ENCODE measurements at places on chromosomes 16 and 17.

DNA sequence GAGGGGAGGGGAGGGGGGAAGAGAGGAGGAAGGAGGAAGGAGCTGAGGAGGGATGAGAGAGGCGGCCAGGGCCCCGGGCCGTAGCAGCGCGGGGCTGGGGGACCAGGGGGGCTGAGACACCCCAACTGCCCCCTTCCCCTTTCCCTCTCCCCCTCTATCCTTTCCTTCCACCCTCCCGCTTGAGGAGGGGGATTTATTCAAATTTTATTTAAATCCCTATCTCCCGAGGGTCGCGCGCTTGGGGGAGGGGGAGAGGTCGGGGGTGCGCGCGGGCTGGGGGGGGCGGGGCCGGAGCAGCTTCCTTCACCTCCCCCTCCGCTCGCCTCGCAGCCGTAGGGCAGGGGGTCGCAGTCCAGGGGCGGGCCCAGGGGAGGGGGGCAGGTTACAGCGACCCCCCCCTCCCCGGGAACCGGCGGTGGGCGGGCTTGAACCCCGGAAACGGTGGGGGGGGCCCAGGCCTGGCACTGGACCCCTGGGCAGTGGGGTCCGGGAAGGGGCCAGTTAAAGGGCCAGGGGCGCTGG is at the start of gene FBXL19:
FBXL19 (plus strand) TSS at position 19 of the 522 bp plus-strand sequence. CDS start 2,183 bp downstream, outside the sequence.
- no peak for DNase-seq

DNA sequence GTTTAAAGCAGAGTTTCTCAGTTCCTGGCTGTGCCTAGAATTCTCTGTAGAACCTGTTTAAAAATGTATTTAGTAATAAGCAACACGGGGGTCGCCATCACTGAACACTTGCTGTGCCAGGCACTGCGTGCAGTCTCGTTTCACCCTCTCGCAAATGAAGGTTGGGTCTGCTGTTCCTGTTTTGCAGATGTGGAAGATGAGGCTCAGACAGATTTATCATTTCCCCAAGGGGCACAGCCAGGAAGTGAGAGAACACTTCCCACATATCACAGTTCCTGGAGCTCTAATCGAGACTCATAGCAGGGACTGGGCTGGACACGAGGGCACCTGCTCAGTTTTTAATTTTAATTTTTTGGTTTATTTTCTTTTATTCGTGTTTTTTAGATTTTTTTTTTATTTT is 122.7 kb downstream of the ABCC6 start:
- DNase-seq: no peak

DNA sequence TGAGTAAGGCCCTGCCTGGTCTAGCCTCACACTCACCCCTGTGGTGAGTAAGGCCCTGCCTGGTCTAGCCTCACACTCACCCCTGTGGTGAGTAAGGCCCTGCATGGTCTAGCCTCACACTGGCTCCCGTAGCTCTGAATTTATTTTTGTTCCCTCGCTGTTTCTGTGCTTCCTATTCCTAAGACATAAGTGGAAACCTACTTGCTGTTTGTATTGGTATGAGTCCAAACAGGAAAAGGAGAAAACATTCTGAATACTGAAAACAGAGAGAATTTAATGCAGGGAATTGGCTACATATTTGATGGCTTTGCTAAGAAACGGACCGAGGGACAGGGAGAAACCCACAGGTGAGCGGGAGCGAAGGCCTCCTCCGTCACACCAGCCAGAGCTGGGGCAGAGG is 267.8 kb downstream of the FOXL1 start:
- DNase-seq: no peak

GRCh38 chr16:56872863-56873391 is 7.9 kb downstream of the SLC12A3 start:
- DNase-seq: no peak

DNA sequence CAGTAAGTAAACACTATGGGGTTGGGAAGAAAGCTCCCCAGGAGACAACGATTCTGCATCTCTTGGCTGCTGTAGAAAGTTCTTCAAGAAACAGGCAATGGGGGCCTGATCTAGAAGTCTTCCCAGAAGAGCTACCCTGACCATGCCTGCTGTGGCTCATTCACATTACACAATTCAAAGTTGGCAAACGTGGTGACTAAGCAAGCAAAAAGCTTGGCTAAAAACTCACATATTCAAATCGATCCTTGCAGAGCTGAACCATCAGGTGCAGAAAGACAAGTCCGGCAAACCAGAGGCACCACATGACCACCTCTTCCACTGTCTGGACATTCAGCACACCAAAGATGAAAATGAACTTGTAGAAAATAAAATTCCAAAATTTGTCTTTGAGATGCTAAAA is 16.1 kb downstream of the AMFR start:
- DNase-seq: no peak

- no peak for DNase-seq
Observed at GRCh38 chr16:69564845-69565670, 708 bp upstream of the NFAT5 start.

DNA sequence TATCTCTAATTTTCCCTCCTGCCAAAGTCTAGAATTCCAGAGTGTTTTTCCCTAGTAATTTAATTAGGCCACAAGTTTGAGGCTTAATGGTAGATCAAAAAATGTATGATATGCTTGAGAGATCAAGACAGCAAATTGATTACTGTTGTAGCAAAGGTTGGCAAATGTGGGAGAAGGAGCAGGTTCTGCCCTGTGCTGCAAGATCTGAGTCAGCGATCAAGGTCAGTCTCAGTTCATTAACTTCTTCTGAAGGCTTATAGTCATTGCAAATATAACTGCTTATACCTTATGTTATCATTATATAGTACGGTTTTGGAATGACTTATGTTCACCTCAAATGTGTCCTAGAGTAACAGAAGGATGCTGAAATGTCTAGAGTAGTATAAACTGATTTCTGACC is 231.1 kb upstream of the TBX2 start:
- no peak for DNase-seq

DNA sequence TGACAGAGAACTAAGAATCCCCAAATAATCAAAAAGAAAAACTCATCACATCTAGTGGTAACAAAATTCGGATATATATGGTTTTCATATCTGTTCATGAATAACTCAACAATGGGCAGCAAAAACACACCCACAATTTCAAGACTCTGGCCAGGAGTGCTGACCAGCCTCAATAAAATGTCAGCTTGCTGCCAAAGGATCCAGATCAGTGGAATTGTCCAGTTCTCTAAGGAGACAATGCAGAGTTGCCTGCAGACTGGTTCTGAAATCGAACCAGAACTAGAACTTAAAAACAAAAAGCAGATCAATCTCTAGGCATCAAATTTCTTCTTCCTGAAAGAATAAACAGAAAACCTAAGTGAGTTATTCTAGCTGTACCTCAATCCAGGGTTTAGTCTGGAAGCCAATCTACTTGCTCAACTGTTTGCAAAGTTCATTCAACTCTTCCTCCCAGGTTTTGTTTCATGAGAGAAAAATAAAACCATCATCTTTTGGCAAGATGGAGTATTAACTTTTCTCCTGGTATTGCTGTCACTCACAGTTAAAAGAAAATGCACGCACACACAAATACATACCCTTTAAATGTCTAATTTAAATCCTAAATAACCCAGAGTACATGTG is 61.0 kb downstream of the CFDP1 start:
- DNase-seq: no peak

- no peak for DNase-seq
Observed at GRCh38 chr17:65185668-65186382, 48.7 kb downstream of the RGS9 start.

DNA sequence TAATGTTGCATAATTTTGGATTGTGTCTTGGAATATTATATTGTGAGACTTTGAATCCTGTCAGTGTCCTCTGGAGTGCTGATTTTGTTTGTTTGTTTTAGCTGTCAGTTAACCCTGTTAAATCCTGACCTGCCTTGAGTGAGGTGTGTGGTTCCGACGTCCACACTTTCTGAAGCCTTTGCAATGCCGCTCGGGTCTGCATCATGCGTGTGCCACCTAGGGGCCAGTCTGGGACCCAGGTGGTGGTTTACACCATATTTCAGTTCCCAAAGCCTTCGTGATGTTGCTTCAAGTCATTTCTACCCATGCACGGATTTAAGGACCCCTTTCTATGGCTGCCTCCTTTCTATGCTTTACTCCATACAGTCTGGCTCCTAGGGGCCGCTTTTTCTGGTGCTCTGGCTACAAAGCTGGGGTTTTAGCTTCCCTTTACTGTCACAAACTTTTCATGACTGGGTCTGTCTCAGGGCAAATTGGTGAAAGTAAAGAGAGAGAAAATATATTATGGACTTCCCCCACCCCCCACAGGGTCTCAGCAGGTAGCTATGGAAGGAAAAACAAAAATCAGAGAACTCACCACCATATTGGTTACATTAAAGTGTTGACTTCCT is 11.4 kb upstream of the OR4D1 start:
- no peak for DNase-seq

DNA sequence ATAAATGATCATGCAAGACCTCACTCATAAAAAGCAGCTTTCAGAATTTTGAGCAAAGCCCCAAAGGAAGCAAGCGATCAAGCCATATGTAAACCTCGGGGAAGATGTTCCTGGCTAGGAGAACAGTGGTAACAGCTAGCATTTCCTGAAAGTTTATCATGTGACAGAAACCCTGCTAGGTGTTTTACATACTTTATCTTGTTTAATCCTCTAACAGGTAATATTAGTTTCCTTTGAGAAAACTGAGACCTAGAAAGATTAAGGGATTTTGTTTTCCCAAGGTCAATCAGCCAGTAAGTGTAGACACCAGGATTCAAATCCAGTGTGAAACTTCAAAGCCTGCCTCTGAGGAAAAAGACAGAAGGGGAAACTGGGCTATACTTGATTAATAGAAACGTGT is 362.4 kb upstream of the MAF start:
- DNase-seq: no peak

- no peak for DNase-seq
Observed at GRCh38 chr17:52124993-52125392, 33.5 kb downstream of the CA10 start.

- DNase-seq: no peak
Observed at GRCh38 chr17:48646183-48647102, 20.3 kb upstream of the HOXB9 start.

- no peak for DNase-seq
Observed at GRCh38 chr16:78075800-78076199, 23.7 kb upstream of the WWOX start.

DNA sequence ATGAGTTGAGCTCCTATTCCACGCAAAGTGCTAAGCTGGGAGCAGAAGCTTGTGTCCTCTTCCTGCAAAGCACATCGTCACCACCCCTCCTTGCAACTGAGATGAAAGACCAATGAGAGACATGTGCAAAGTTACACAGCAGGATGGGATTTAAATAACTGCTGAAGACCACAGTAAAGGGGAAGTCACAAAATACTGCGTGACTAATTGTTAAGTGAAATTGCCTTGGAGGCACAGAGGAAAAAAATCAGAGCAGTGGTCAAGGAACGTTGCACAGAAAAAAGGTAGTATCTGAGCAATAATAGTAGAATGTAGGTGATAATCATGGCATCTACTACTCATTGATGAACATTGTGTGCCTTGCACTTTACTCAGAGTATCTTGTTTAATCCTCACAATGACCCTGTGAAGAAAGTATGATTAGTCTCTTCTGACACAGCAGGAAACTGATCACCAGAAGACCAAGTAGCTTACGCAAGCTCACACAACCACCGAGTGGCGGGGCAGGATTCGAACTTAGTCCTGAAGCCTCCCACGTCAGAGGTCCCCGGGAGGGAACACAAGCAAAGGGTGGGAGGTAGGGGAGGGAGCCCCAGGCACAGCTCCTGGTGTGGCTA is 15.4 kb upstream of the MYO18A start:
- no peak for DNase-seq

GRCh38 chr17:82334204-82334621 is 647 bp upstream of the SECTM1 start:
- no peak for DNase-seq

- DNase-seq: no peak
Observed at GRCh38 chr16:67719778-67720144, 645 bp upstream of the GFOD2 start.

DNA sequence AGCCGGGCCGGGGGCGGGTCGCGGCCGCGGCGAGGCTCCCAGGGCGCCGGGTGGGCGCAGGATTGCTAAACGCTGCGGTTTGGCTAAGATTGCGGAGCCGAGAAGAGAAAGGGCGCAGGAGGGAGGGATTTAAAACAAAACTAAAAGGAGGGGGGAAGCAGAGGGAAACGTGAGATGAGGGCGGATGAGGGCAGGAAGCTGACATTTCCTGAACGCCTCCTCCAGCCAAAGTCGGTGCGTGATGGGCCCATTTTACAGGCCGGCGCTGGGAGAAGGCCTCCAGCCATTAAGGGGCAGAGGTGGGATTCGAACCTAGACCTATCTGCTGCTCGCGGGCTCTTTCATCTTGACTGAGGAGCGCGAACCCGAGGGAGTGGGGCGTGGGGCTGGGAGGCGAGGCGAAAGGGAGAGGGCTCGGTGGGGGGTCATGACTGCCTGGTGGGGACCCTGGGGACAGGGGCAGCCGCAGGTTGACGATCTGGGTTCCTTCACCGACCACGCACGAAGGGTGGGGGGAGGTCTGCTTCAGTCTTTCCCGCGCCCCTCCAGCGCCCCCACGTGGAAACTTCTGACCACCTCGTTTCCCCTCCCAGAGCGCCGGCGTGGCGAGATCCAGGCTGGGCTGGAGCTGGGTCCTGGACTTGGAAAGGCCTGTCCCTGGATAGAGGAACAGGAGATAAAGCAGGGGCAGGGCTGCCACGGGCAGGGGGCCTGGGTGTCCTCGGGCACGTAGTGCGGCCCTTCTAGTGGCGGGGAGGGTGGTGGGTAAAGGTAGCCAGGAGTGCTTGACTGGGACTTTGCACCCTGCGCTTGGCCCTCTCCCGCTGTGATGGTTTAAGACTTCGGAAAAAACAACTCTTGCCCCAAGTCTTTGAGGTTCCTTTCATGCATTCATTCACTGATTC is 3.8 kb upstream of the TAC4 start:
- peak; percentile 49 for DNase-seq

- no peak for DNase-seq
Observed at GRCh38 chr17:70642059-70642458, 472.7 kb downstream of the KCNJ2 start.

GRCh38 chr16:85878407-85878806 is 20.6 kb upstream of the IRF8 start:
- no peak for DNase-seq

DNA sequence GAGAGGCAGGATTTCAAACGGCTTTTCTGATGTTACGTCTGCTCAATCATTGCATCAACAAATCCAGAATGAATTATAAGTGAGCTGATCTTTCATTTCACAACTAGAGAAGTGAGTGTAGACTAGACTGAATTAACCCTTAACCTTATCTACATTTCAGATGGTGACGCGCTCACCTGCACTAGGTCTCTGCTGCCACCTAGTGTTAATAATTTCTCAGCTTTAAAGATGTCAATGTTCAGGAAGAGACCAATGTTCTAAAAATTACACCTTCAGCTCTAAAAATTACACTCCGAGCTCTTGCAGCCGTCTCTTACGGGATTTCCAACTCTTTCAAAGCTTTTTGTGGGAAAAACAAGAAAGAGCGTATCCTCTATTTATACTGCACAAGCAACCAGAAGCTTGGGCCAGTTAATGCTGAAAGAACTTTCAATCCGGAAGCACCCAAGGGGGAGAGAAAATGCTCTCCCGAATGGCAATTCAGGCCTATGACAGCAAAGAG is 88.2 kb upstream of the FA2H start:
- DNase-seq: no peak

DNA sequence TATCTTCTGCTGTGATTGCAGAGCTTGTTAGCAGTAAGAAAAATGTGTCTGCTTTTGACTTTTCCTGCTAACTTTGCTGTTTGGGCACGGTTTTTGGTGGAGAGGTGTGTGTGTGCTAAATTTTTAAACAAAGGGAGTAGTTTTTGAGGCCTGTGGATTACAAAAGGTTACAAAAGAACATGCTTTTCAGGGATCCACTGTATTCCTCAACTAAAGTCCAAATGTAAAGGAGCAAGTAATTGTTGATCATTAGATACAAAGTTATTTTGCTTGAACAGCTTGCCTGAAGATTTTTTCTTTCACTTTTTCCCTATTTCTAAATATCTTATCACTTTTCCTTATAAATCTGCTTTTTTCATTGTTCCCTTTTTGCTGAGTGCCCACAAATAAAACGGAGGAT is 2.0 kb downstream of the KPNB1 start:
- no peak for DNase-seq
